Glutamatergic neuron (in vitro differentiated cells): ENCODE measurements at places on chromosomes 5 and 9. TPM values are rescaled to one million over a fixed set of nuclear protein-coding genes. Genes with fewer than 3 reads are reported as not detected.

Gene EQTN
- total RNA-seq = not detected

Gene TMEM215
- total RNA-seq = 0.27 TPM

Gene N4BP3
- total RNA-seq = 2.2 TPM

Gene HSPA5
- 126 TPM for total RNA-seq

Gene RCL1
- 14.4 TPM for total RNA-seq

Gene HAND1
- total RNA-seq = 0.47 TPM

DNA sequence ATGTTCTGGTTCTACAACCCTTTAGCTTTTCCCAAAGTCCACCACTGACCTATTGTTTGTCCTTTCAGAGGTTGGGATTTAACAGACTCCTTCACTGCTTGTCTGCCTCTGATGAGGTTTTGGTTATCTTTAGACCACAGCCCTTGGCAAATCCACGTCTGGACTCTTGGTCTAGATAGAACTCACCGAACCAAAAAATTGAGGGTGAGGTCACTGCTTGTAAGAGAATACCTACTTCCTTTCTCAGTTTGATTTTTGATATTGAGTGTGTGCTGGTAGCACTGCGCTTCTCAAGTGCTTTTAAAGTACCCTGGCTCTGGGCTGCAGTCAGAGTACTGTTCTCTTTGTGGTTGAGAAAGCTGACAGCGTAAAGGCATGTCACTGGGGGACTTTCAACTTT lies 61.7 kb downstream of the JMY start:
- peaks cover 2% of the 10 kb centered on the region for H3K4me1 ChIP-seq
- no peaks in the 10 kb centered on the region for H3K36me3 ChIP-seq
- DNase-seq = no peak
- no peaks in the 10 kb centered on the region for H3K27me3 ChIP-seq

DNA sequence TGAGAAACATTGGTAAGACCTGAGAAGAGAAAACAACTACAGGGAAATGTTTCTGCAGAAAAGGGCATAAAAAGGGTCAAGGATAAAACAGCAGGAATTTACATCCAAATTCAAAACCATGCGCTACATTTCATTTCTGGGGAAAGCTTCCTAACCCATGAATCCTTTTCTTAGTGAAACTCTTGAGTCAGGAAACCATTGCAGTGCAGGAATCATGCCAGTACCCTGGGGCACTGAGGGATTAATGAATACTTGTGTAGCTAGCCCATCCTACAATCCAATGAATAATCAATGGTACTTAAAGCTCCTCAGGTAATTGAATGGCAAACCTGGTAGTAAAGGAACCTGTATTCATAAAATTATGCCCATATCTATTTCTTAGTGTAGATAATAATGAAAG lies 580.5 kb downstream of the TLE1 start:
- H3K36me3 ChIP-seq = no peaks in the 10 kb centered on the region
- H3K4me3 ChIP-seq = no peak overlapping the region
- no peak overlapping the region for H3K27ac ChIP-seq
- peaks cover 1% of the 10 kb centered on the region for H3K27me3 ChIP-seq
- DNase-seq = no peak

DNA sequence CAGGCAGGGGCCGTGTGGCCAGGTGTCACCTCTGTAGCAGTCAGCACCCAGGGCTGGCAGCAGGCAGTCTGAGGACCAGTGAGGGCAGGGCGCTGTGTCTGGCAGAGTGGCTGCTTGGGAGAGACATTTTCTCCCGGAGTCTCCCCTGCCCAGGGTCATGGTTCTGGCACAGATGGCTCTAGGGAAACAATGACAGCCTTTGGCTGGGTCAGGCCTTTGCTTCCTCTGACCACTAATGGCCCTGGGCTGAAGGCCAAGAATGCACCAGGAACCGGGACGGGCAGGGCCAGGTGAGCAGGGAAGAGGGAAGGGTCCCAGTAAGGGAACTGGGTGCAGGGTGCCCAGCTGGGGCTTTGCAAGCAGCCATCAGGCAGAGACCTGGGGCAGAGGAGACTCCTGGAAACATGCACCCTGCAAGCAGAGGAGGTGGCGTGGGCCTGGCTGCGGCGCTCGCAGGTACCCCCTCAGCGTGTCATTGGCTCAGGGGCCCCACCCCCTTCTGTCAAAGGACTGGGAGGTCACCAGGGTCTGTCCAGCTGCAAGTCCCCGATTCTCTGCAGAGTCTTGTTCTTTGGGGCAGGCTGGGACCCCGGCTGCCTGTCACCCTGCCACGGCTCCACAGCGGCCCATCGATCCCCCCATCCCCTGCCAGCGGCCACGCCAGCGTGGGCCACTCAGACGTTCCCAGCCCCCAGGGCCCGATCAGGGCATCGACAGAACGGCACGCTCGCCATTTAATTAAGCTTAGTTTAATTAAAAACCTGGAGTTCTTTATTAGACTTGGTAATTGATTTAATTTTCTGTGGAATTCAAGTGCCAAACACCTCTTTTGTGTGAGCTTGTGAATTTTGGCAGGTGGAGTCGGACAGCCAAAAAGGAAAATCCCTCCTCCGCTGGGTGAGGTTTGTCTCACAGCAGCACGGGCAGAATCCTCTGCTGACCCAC lies 18.9 kb upstream of the TMEM250 start:
- peaks cover 4% of the 10 kb centered on the region for H3K4me1 ChIP-seq
- no peaks in the 10 kb centered on the region for H3K36me3 ChIP-seq
- no peaks in the 10 kb centered on the region for H3K27me3 ChIP-seq

GRCh38 chr5:96597438-96598020 lies 64.6 kb upstream of the CAST start:
- peaks cover 24% of the 10 kb centered on the region for H3K4me1 ChIP-seq
- H3K27me3 ChIP-seq = peaks cover 1% of the 10 kb centered on the region
- no peak overlapping the region for H3K4me3 ChIP-seq
- peak overlapping the region; percentile 12 for H3K27ac ChIP-seq
- H3K36me3 ChIP-seq = peaks cover 7% of the 10 kb centered on the region

DNA sequence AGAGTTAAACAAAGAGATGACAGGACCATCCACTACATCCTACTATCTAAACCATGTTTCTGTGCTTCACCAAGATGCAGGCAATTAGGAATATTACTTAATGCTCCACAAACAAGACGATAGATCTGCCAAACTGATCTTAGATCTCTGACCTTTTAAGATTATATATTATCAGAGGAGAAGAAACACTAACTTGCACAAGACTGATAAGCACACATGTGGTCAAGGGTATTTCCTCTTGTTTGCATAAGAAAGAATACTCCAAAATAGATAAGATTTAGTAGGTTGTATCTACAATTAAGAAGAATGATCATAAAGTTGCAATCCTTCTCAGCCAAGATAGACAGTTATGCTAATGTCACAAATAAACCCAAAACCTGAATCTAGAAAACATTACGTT lies 601.0 kb upstream of the ACO1 start:
- H3K27me3 ChIP-seq = no peaks in the 10 kb centered on the region
- no peak for DNase-seq
- H3K4me3 ChIP-seq = no peak overlapping the region
- no peaks in the 10 kb centered on the region for H3K4me1 ChIP-seq
- H3K27ac ChIP-seq = no peak overlapping the region
- H3K36me3 ChIP-seq = peaks cover 29% of the 10 kb centered on the region

GRCh38 chr9:120846906-120847305 lies 4.2 kb upstream of the PSMD5 start:
- peaks cover 15% of the 10 kb centered on the region for H3K4me1 ChIP-seq
- no peak overlapping the region for H3K27ac ChIP-seq
- no peak overlapping the region for H3K4me3 ChIP-seq
- peaks cover 6% of the 10 kb centered on the region for H3K27me3 ChIP-seq
- no peaks in the 10 kb centered on the region for H3K36me3 ChIP-seq

- no peak overlapping the region for H3K27ac ChIP-seq
- H3K4me3 ChIP-seq = no peak overlapping the region
- H3K27me3 ChIP-seq = peaks cover 2% of the 10 kb centered on the region
- no peak for DNase-seq
These were observed 24.7 kb upstream of the LECT2 start for GRCh38 chr5:135979510-135979909.

DNA sequence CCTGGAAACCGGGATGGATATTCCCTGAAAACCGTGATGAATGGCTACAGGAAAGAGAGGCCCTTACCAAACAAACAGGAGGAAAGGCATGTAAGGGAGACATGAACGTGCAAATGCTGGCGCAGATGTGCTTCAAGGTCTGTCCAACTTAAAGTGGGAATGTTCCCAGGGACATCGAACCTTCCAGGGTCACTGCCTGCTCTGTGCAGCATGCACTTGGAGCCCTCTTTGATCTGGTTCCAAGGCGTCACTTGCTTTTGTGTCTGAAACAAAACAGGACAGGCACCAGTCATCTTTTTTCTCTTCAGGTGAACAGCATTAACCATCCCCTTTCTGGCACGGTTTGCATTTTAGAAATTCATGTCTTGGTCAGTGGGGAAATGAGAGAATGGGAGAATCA lies 479.4 kb downstream of the RASEF start:
- no peak overlapping the region for H3K4me3 ChIP-seq
- H3K4me1 ChIP-seq = no peaks in the 10 kb centered on the region
- H3K36me3 ChIP-seq = peaks cover 8% of the 10 kb centered on the region
- no peak for DNase-seq

- no peak overlapping the region for H3K27ac ChIP-seq
- no peaks in the 10 kb centered on the region for H3K4me1 ChIP-seq
- peaks cover 3% of the 10 kb centered on the region for H3K27me3 ChIP-seq
These were observed 148.4 kb upstream of the PAPPA start for GRCh38 chr9:116005205-116005604.

DNA sequence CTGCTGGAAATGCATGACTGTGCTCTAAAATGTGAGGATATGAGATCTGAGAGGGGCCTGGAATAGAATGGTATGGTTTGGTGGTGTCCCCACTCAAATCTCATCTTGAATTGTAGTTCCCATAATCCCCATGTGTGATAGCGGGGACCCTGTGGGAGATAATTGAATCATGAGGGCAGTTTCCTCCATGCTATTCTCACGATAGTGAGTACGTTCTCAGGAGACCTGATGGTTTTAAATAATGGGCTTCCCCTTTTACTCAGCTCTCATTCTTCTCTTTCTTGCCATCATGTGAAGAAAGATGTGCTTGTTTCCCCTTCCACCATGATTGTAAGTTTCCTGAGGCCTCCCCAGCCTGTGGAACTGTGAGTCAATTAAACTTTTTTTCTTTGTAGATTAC lies 133.6 kb upstream of the ADAMTS16 start:
- H3K27me3 ChIP-seq = no peaks in the 10 kb centered on the region
- no peak for DNase-seq
- no peak overlapping the region for H3K27ac ChIP-seq
- H3K36me3 ChIP-seq = peaks cover 8% of the 10 kb centered on the region
- no peaks in the 10 kb centered on the region for H3K4me1 ChIP-seq

DNA sequence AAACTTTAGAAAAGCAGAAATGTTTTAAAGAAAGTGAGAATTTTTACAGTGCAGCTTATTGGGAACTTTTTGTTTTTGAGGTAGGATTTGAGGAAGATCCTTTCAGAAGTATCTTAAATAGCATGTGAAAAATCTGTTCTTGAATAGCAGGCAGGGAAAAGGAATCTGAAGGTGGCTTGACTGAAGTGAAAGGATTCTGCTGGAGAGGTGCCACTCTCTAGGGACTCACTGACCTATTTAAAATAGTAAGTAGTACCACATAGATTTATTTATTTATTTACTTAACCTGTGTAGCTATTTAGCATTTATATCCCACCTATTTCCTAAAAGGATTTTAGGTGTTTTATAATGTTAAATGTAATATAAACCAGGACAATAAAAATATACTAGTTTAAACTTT lies 69.1 kb downstream of the NIPBL start:
- peaks cover 3% of the 10 kb centered on the region for H3K27me3 ChIP-seq
- no peak for DNase-seq
- no peaks in the 10 kb centered on the region for H3K36me3 ChIP-seq
- no peak overlapping the region for H3K4me3 ChIP-seq
- peaks cover 13% of the 10 kb centered on the region for H3K4me1 ChIP-seq
- H3K27ac ChIP-seq = no peak overlapping the region
